Activated CD4-positive, alpha-beta memory T cell treated with anti-CD3 and anti-CD28 coated beads, Interleukin-2, amount 10 ng/mL, durations not matched to agents 7 days and 5 days (primary cell): ENCODE measurements at places on chromosomes 1 and 21. TPM values are rescaled to one million over a fixed set of nuclear protein-coding genes. Genes with fewer than 3 reads are reported as not detected.

The NT5C1A gene
- total RNA-seq = not detected

DNA sequence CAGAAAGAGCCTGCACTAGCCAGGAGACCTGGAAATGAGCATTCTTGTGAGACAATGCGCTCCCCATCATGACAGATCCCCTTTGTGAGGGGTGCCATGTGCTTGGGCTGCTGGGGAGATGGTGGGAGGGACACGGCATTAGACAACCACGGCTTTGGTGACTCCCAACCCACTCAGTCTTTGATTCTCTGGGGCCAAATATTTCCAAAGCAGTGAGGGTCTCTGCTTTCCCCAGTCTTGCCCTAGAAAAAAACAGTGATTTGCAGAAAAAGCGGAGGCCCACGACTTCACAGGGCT is 10.2 kb downstream of the SLC45A3 start:
- no peak overlapping the region for H3K4me3 ChIP-seq
- no peak for DNase-seq
- H3K27me3 ChIP-seq = peaks cover 11% of the 10 kb centered on the region
- no peaks in the 10 kb centered on the region for H3K36me3 ChIP-seq
- H3K4me1 ChIP-seq = peaks cover 7% of the 10 kb centered on the region
- no peak overlapping the region for H3K27ac ChIP-seq

GRCh38 chr21:17848228-17848627 is 29.1 kb upstream of the C21orf91 start:
- no peaks in the 10 kb centered on the region for H3K27me3 ChIP-seq
- no peak overlapping the region for H3K4me3 ChIP-seq
- H3K36me3 ChIP-seq = no peaks in the 10 kb centered on the region
- H3K4me1 ChIP-seq = no peaks in the 10 kb centered on the region
- H3K27ac ChIP-seq = no peak overlapping the region
- DNase-seq = no peak

DNA sequence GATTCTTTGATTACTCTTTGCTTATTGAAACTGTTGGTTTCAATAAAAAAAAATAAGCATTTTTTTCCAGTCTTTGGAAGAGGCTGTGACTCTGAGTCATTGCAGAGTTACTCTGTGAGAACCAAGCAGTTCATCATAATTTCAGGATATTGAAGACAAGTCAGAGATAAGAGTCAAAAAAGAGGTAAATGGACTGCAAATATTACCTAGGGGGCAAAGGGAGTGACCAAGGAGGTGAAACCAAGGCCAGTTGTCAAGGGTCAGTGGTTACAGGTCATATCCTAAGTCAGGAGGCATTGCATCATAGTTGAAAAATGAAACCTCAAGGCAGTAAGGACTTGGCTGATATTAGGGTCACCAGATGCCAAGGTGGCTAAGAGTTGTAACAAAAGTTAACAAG is 597.1 kb upstream of the USP24 start:
- no peak for DNase-seq
- no peaks in the 10 kb centered on the region for H3K27me3 ChIP-seq
- no peaks in the 10 kb centered on the region for H3K36me3 ChIP-seq
- H3K27ac ChIP-seq = no peak overlapping the region
- H3K4me3 ChIP-seq = no peak overlapping the region
- peaks cover 4% of the 10 kb centered on the region for H3K4me1 ChIP-seq

GRCh38 chr1:156549390-156549789 is 23.0 kb downstream of the IQGAP3 start:
- H3K36me3 ChIP-seq = peaks cover 21% of the 10 kb centered on the region
- H3K27me3 ChIP-seq = no peaks in the 10 kb centered on the region
- DNase-seq = no peak
- H3K4me1 ChIP-seq = peaks cover 7% of the 10 kb centered on the region
- no peak overlapping the region for H3K4me3 ChIP-seq

The CDA gene
- total RNA-seq = not detected

The JAM2 gene
- total RNA-seq = 0.30 TPM

The HFM1 gene
- not detected for total RNA-seq

The DYRK3 gene
- 8.8 TPM for total RNA-seq

DNA sequence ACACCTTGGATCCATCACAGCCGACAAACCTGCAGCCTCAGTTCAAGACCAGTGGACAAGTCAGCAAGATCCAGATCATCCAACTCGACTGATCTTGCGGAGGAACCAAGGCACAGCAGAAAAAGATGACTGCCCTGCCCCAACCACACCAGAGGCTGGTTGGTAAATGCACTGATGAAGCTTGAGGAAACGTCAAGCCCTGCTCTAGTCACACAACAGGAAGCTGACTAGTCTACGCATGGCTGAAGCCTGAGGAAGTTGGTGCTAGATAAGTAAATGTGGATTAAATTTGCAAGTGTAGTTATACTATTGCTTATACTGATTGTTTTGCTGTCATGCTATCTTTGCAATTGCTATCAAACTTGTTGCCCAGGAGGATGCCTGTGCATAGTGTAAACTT is 89.0 kb downstream of the LIPI start:
- peaks cover 3% of the 10 kb centered on the region for H3K4me1 ChIP-seq
- H3K27me3 ChIP-seq = no peaks in the 10 kb centered on the region
- no peaks in the 10 kb centered on the region for H3K36me3 ChIP-seq
- no peak overlapping the region for H3K4me3 ChIP-seq
- no peak overlapping the region for H3K27ac ChIP-seq

- no peak overlapping the region for H3K4me3 ChIP-seq
- no peak overlapping the region for H3K27ac ChIP-seq
- H3K36me3 ChIP-seq = no peaks in the 10 kb centered on the region
- no peaks in the 10 kb centered on the region for H3K27me3 ChIP-seq
Observed at GRCh38 chr1:110312188-110313121, 26.7 kb upstream of the RBM15 start.

The PROK1 gene
- not detected for total RNA-seq

The BLACAT1 gene
- total RNA-seq = 0.55 TPM

DNA sequence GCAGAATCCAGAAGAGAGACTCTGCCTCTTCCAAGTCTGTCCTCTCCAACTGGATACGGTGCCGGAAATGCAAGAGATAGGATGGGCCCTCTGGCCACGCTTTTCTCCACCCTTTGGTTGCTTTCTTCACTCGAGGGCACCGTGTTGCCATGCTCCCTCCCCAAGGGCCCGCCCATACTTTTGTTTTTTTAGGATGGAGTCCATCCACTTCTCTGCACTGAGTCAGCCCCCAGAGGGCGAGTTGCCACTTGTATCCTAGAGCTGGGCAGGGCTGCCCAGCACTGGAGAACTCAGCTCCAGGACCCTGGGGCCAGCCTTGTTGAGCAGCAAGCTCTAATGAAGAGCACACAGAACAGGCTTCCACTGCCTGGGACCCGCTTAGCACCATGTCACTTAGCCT is 25.5 kb downstream of the IFNGR2 start:
- DNase-seq = no peak
- H3K36me3 ChIP-seq = peaks cover 26% of the 10 kb centered on the region
- no peak overlapping the region for H3K4me3 ChIP-seq
- H3K27me3 ChIP-seq = no peaks in the 10 kb centered on the region

- no peak overlapping the region for H3K27ac ChIP-seq
- peaks cover 2% of the 10 kb centered on the region for H3K36me3 ChIP-seq
Observed at GRCh38 chr1:246782120-246782900, 58.1 kb downstream of the SCCPDH start.

DNA sequence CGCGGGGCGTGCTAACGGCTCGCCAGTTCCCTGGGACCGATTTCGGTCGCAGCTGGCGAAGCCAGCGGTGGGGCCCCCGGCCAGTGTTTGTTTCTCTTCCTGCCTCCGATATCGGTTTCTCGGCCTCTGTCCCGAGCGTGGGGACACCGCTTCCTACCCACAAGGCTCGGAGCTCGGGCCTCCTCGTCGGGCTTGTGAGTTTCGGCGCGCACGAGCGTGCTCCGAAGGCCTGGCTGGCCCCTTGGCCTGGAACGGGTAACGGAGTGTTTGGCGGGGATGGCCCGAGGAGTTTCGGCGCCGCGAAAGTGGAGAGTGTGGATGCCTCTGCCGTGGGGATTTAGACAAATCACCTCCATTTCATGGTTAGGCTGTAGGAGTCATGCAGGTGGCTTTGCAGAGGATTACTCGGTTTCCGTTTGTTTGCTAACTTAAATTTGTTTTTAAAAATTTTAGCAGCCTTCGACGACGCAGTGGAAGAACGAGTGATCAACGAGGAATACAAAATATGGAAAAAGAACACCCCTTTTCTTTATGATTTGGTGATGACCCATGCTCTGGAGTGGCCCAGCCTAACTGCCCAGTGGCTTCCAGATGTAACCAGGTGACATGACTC is 559 bp downstream of the RBBP4 start:
- peak overlapping the region; percentile 99 for H3K4me3 ChIP-seq
- H3K36me3 ChIP-seq = peaks cover 52% of the 10 kb centered on the region
- H3K27ac ChIP-seq = peak overlapping the region; percentile 100
- H3K4me1 ChIP-seq = peaks cover 63% of the 10 kb centered on the region
- no peak for DNase-seq

- no peaks in the 10 kb centered on the region for H3K27me3 ChIP-seq
- no peaks in the 10 kb centered on the region for H3K36me3 ChIP-seq
- no peak for DNase-seq
- no peak overlapping the region for H3K4me3 ChIP-seq
Observed at GRCh38 chr21:16590641-16591292, 861.0 kb downstream of the USP25 start.

The LCE2A gene
- not detected for total RNA-seq

GRCh38 chr1:33041026-33041425 is 4.3 kb upstream of the AK2 start:
- no peak for DNase-seq
- peaks cover 11% of the 10 kb centered on the region for H3K36me3 ChIP-seq
- peaks cover 4% of the 10 kb centered on the region for H3K27me3 ChIP-seq
- H3K27ac ChIP-seq = no peak overlapping the region
- no peak overlapping the region for H3K4me3 ChIP-seq
- peaks cover 30% of the 10 kb centered on the region for H3K4me1 ChIP-seq

The CD247 gene
- total RNA-seq = 242 TPM

- H3K4me3 ChIP-seq = no peak overlapping the region
- no peaks in the 10 kb centered on the region for H3K27me3 ChIP-seq
- H3K27ac ChIP-seq = no peak overlapping the region
- no peaks in the 10 kb centered on the region for H3K4me1 ChIP-seq
Observed at GRCh38 chr1:219669042-219669441, 56.1 kb upstream of the ZC3H11B start.

DNA sequence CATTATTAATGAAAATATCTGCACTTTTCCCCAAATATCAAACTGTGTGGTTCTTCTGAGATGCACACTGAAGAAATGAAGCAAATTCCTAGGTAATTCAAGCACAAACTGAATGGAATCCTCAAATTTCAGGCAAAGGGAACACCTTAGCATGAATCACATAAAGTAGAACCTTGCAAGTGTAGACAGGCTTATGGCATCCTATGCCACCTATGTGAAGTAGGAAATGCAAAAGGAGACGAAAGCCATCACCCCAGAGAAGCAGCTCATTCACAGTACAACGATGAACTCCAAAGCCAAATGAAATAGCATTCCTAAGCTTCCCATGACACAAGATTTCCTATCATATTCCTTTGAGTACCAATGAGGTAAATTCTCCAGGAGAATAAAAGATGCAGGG is 461.2 kb upstream of the RUNX1 start:
- H3K36me3 ChIP-seq = no peaks in the 10 kb centered on the region
- no peak overlapping the region for H3K27ac ChIP-seq
- H3K4me3 ChIP-seq = no peak overlapping the region
- H3K4me1 ChIP-seq = peaks cover 18% of the 10 kb centered on the region

GRCh38 chr1:47635111-47635510 is 197.3 kb downstream of the FOXD2 start:
- no peak overlapping the region for H3K4me3 ChIP-seq
- no peaks in the 10 kb centered on the region for H3K36me3 ChIP-seq
- no peaks in the 10 kb centered on the region for H3K4me1 ChIP-seq
- no peak for DNase-seq

DNA sequence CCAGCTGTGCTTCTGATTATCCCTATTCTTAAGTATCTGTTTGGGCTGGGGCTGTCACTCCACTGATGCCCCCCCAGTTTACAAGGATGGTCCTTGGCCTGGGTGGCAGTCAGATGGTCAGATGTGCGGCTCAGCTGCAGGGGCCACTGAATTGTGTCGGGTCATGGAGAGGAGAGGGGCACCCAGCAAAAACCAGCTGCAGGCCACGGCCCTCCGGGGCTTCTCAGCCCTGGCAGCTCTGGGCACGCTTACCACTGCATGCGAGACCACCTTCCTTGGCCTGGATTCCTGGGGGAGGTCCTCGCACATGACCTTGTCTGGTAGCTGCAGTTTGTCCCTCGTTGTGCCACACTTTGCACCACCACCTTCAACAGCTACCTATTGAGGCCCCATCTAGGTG is 164.9 kb upstream of the TMEM51 start:
- H3K27ac ChIP-seq = no peak overlapping the region
- no peaks in the 10 kb centered on the region for H3K27me3 ChIP-seq
- H3K36me3 ChIP-seq = no peaks in the 10 kb centered on the region
- no peak for DNase-seq
- H3K4me3 ChIP-seq = no peak overlapping the region

GRCh38 chr1:85109475-85109874 is 61.2 kb upstream of the MCOLN3 start:
- DNase-seq = peak; percentile 31
- no peak overlapping the region for H3K27ac ChIP-seq
- H3K27me3 ChIP-seq = peaks cover 11% of the 10 kb centered on the region
- no peaks in the 10 kb centered on the region for H3K36me3 ChIP-seq
- H3K4me3 ChIP-seq = no peak overlapping the region

The SLC26A9 gene
- total RNA-seq = not detected

The RHOU gene
- total RNA-seq = 4.5 TPM

The LCE1C gene
- total RNA-seq = not detected

- no peaks in the 10 kb centered on the region for H3K4me1 ChIP-seq
- no peaks in the 10 kb centered on the region for H3K36me3 ChIP-seq
- no peak overlapping the region for H3K27ac ChIP-seq
- H3K4me3 ChIP-seq = no peak overlapping the region
- no peaks in the 10 kb centered on the region for H3K27me3 ChIP-seq
Observed at GRCh38 chr21:39010629-39011404, 172.4 kb downstream of the PSMG1 start.

The FOXD2 gene
- 0.65 TPM for total RNA-seq

The STXBP3 gene
- 60.8 TPM for total RNA-seq

The IL24 gene
- total RNA-seq = not detected

DNA sequence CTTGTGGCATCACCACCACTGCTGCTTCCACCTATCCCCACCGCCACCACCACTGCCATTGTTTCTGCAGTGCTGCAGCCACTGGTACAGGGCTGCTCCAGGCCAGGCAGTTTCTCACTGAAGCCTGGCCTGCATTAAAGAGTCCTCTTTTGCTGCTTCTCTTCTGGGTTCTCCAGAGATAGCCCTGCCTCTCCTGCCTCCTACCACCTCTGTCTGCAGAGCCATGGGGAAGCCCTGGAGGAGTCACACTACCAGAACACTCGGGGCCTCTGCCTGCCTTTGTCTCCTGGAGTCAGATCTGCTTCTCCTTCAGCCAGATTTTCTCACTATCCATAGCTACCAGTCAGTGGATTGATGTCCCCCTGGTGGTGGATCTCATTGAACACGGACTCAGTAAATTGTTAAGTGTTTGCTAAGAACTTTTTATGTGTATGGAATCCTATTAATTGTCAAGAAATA is 37.7 kb upstream of the DDAH1 start:
- H3K4me1 ChIP-seq = no peaks in the 10 kb centered on the region
- no peaks in the 10 kb centered on the region for H3K36me3 ChIP-seq
- H3K27me3 ChIP-seq = peaks cover 6% of the 10 kb centered on the region

The OLFML3 gene
- total RNA-seq = 0.45 TPM

GRCh38 chr1:115545791-115546733 is 95.7 kb upstream of the VANGL1 start:
- no peak overlapping the region for H3K4me3 ChIP-seq
- H3K4me1 ChIP-seq = no peaks in the 10 kb centered on the region
- DNase-seq = no peak
- no peaks in the 10 kb centered on the region for H3K36me3 ChIP-seq
- peaks cover 9% of the 10 kb centered on the region for H3K27me3 ChIP-seq
- no peak overlapping the region for H3K27ac ChIP-seq
